ENCODE measurements at places on chromosomes 6 and 20. TPM values are rescaled to one million over a fixed set of nuclear protein-coding genes. Genes with fewer than 3 reads are reported as not detected.

Gene SLC32A1
- total RNA-seq = not detected

Gene GPRC6A
- not detected for total RNA-seq

Gene IMPG1
- total RNA-seq = not detected

Gene HFE
- 3.4 TPM for total RNA-seq

Gene FOXQ1
- not detected for total RNA-seq

Gene NXT1
- total RNA-seq = 76.2 TPM

Gene SLC17A3
- total RNA-seq = not detected

Gene BPIFB1
- total RNA-seq = not detected

DNA sequence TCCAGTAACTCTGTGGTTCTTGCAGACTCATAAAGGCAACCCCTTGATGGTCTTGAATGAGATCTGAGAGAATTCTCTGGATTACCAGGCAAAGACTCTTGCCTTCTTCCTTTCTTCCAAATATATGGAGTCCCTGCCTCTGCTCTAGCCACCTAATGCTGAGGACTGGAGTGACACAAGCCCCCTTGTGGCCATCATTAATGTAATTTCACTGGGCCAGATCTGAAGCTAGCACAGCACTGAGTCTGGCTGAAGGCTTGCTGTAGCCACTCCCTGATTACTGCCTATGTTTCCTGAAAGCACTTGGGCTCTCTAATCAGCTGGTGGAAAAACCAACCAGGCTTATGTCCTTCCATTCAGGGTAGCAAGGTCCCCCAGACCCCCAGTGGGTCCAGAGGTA lies 559.3 kb upstream of the IRAK1BP1 start:
- peak; percentile 39 for DNase-seq

DNA sequence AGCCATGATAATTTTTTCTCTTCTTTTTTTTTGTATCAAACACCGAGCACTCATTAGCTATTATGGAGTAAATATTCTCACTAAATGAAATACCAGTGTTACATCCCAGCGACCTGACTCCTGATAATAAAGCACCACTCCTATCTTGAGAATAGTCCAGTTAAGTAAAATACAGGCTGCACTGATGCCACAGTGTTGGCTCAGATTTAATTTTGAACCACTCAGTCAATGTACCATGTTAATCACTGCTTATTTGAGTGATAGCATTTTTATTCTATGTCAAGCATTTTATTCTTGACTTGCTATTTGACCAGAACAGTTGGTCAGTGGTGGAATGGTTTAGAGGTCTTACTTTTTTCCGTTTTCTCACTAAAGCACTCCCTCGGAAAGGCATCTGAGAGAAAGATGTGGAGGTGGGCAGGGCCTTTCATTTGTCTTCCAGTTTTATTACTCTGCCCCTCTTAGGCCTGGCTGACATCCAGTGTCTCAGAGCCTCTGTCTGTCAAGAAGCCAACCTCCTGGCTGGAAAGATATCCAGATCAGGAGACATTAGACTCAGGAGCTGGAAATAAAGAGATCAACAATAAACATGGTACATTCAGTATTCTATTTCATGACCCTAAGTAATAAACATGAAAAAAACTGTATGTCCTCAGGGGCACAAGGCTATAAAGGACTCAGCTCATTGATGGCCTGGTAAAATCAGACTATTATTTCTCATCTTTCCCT lies 457.8 kb downstream of the EPM2A start:
- DNase-seq = no peak

GRCh38 chr6:154395316-154395715 lies 38.7 kb upstream of the IPCEF1 start:
- no peak for DNase-seq

GRCh38 chr6:45507186-45507585 lies 129.5 kb upstream of the SUPT3H start:
- DNase-seq = peak; percentile 17

GRCh38 chr20:46894579-46894958 lies at the start of gene EYA2:
EYA2 (plus strand) TSS chr20:46894843; CDS start chr20:46990011, 95,168 bp downstream.
- DNase-seq = no peak

DNA sequence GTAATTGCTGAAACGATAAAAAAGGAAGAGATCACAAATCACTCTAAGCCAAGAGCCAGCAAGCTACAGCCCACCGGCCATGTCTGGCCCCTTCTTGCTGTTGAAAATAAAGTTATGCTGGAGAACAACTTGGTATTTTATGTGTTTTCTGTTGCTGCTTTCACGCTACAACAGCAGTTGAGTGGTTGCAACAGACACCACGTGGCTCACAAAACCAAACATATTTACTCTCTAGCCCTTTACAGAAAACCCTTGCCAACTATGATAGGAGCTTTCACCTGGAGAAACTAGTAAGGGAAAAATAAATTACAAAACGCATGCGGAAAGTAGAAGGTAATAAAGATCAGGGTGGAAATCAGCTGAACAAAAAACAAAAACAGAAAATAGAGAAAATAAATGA lies 41.1 kb upstream of the SLCO4A1 start:
- DNase-seq = no peak

GRCh38 chr6:38213251-38213658 lies 393.7 kb downstream of the ZFAND3 start:
- DNase-seq = no peak

GRCh38 chr20:2397595-2398145 lies 17.0 kb downstream of the TGM6 start:
- no peak for DNase-seq

DNA sequence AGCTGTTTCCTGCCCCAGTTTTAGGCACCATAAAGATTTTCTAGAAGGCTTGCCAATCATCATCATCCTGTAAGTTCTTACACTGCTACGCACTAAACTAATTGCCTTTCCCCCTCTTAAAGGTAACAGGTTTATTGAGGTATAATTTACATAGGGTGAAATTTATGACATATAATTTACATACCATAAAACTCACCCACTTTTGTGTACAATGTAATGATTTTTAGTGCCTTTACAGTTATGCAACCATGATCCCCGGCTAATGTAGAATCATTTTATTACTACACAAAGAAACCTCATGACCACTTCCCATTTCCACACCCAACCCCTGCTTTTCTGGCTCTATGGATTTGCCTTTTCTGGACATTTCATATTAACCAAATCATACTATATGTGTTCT lies 21.1 kb downstream of the GCNT2 start:
- DNase-seq = no peak

GRCh38 chr6:170004585-170005210 lies 253.3 kb downstream of the ERMARD start:
- DNase-seq = no peak

- DNase-seq = no peak
These were observed 107.5 kb upstream of the SAMD5 start for GRCh38 chr6:147400968-147401367.

GRCh38 chr6:110114004-110114403 lies 65.5 kb downstream of the WASF1 start:
- no peak for DNase-seq

DNA sequence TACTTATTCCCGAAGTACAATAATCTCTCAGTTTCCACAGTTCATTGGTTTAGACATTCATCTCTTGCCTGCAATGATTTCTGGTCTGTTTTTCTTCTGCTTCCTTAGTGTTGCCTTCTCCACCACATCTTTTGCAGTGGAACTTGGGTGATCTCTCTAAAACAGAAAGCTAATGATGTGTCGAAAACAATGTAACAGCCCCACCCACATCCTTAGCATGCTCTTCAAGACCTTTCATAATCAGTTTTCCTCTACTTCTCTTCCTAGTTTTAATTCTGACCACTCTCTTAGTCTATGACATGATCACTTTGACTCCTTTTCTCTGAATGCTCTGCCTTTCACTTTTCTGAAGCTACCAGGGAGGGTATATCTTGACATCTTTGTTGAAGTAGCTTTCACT lies 1007.9 kb upstream of the CITED2 start:
- no peak for DNase-seq

DNA sequence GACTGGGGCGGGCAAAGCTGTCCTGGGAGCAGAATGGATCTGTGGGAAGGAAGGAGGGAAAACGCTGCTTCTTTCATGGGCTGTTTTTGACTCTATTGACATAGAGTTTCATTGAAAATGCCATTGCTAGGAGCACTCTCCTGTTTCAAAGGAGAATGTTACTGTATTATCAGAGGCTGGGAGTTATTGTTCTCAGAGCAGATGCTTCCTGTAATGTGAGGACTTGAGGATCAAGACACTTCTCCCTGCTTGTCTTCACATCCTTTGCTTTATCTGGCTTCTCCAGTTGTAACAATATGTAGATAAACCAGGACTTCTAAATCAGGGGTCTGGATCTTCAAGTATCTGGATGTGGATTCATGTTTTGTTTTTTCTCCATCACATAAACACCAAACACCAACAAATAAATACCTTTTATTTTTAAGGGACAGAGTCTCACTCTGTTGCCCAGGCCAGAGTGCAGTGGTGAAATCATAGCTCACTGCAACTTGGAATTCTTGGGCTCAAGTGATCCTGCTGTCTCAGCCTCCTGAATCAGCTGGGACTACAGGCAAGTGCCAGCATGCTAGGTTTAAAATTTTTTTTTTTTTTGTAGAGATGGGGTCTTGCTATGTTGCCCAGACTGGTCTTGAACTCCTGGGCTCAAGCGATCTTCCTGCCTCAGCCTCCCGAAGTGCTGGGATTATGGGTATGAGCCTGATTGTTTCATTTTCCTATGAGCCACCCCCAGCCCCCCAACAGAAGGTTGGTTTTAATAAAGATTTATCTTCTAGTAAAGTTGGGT lies 3.9 kb downstream of the CD109 start:
- no peak for DNase-seq

DNA sequence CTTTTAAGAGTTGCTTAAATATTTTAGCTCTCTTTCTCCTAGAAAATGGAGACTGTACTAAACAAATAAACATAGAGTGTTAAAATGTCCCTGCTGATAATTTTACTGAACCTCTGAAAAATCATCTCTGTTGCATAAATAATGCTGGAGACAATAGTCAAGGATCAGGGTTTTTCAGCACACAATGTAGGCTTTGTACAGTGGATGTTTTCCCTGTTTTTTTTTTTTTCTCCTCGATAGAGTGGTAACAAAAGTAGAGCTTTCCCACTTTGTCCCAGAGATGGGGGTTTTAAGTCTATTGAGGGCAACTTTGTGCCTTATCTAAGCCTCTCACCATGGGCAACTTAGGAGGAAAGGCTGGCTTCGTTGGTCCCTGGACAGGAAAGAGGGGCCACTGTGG lies 222.6 kb upstream of the HDDC2 start:
- DNase-seq = no peak

- DNase-seq = no peak
These were observed 97.3 kb upstream of the NHSL1 start for GRCh38 chr6:138596591-138596990.
